ENCODE measurements at places on chromosomes 6 and 20.

DNA sequence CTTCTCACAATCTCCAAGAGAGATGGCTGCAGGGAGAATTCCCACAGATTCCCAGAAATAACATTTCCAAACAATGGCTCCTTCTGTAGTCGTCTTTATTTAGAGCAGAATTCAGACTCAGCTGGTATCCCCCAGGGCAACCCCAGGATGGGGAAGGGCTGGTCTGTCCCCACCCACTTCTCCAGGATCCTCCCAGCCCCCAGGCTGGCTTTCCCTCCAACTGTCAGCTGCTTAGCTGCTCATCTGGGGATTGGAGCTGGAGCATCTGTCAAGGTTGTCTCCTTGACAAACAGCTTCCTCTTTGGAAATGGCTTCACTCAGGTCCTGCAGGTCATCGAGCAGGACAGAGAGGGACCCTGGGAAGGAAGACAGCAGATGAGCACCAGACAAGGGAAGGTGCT is 3.5 kb upstream of the PSORS1C2 start:
- no peaks in the 10 kb centered on the region for H3K27me3 ChIP-seq
- DNase-seq = no peak
- H3K4me3 ChIP-seq = no peak overlapping the region
- no peak overlapping the region for H3K27ac ChIP-seq
- H3K36me3 ChIP-seq = peaks cover 5% of the 10 kb centered on the region

DNA sequence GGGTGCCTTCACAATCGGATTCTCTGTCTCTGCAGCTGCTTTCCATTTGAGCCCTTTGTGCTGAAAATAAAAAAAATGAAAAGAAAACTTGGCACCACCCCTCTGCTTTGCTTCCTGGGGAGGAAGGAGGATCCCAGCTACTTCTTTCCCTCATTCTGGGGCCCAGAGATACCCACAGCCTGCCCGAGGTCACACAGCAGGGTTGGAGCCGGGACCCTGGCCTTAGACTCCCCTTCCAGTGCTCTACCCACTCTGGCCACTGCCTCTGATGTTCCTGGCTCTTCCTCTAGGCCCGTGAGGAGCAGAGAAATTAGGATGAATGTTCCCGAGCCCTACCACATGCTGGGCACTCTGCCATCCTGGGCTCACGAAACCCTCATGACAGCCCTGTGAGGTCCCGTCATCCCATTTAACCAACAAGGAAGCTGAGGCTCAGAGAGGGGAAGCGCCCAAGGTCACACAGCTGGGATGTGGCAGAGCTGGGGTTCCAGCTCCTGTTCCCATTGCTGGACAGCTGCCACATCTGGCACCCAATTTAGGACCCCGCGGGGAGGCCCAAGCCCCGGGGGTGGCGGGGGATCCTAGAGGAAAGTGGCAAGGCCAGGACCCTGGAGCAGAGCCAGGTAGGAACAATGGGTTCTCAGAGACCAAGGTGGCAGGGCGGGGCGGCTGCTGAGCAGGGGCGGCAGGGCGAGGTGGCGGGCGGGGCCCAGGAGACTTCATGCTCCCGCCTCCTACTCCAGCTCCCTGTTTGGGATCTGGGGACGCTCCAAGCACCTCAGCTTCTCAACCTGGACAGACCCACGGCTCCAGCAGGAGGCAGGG is 76.6 kb downstream of the CEBPB start:
- peak overlapping the region; percentile 49 for H3K27ac ChIP-seq
- H3K4me3 ChIP-seq = no peak overlapping the region
- peaks cover 10% of the 10 kb centered on the region for H3K4me1 ChIP-seq
- H3K36me3 ChIP-seq = no peaks in the 10 kb centered on the region
- no peaks in the 10 kb centered on the region for H3K27me3 ChIP-seq

DNA sequence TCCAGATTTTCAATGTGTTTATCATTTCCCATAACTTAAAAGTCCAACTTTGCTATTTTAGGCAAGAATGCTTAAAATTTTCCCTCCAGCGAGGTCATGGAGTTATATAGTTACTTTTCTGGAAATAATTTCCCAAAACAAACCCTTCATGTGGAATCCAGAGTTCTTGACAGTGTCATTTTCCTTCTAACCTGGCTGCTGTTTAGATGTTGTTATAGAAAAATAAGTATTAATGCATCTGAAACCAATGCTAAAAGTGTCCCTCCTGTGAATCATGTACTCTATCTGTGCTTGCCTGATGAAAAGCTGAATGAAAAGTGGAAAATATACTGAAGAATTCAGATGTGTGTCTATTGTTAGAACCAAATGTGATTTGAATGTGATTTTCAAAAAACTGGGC is 245.3 kb upstream of the HSF2 start:
- H3K27ac ChIP-seq = peak overlapping the region; percentile 27
- no peak for DNase-seq
- H3K27me3 ChIP-seq = no peaks in the 10 kb centered on the region
- no peaks in the 10 kb centered on the region for H3K36me3 ChIP-seq
- H3K4me1 ChIP-seq = no peaks in the 10 kb centered on the region

DNA sequence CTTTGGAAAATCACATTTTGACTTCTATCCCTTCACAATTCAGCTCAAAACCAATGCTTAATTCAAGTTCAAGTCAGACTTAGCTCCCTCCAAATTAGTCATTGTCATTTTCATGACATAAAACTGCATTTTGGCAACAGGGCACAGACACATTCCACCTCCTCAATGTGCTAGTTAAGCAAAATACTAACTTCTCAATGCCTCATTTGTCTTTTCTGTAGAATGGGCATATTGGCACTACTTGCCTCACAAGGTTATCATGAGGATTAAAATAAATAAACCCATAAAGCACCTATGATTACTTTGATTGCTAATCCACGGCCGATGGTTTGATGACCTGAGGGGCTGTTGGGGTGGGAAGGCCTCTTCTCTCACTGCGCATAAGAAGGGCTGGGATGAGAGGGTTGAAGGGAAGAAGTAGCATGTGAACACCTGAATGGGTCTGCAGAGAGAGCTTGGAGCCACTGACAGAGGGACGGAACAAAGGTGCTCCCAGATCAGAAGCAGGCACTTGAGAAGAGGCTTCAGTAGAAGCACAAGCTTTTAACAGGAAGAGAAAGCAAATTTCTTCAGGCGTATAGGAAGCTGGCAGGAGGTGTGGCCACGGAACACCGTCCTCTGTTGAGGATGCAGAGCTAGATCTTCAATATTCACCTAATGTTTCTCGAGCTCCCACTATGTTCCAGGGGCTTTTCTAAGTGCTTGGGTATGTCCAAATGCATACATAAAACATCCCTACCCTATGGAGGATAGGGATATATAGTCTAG is 11.7 kb upstream of the TBC1D7 start:
- H3K4me3 ChIP-seq = no peak overlapping the region
- no peaks in the 10 kb centered on the region for H3K4me1 ChIP-seq
- no peak overlapping the region for H3K27ac ChIP-seq
- no peak for DNase-seq
- no peaks in the 10 kb centered on the region for H3K27me3 ChIP-seq

- H3K4me1 ChIP-seq = no peaks in the 10 kb centered on the region
- no peak overlapping the region for H3K4me3 ChIP-seq
- no peaks in the 10 kb centered on the region for H3K27me3 ChIP-seq
- no peak overlapping the region for H3K27ac ChIP-seq
- H3K36me3 ChIP-seq = no peaks in the 10 kb centered on the region
These were observed 32.1 kb upstream of the COL21A1 start for GRCh38 chr6:56279331-56280080.

Measured in sigmoid colon (tissue), 7 donors.